Stimulated activated naive CD8-positive, alpha-beta T cell treated with anti-CD3 and anti-CD28 coated beads, Interleukin-15, Interleukin-2, amounts not matched to agents 100 U/mL and 50 U/mL, for 24 hours (primary cell): ENCODE measurements at places on chromosomes 13 and 19.
A peak's percentile ranks its signal among the peaks of the same experiment; 100 is the strongest.

GRCh38 chr13:99655351-99656091 is 154.2 kb downstream of the TM9SF2 start:
- peak; percentile 39 for DNase-seq

- no peak for DNase-seq
Observed at GRCh38 chr13:39804332-39805210, 149.1 kb downstream of the COG6 start.

- no peak for DNase-seq
Observed at GRCh38 chr13:111485491-111486250, 165.2 kb downstream of the TEX29 start.

DNA sequence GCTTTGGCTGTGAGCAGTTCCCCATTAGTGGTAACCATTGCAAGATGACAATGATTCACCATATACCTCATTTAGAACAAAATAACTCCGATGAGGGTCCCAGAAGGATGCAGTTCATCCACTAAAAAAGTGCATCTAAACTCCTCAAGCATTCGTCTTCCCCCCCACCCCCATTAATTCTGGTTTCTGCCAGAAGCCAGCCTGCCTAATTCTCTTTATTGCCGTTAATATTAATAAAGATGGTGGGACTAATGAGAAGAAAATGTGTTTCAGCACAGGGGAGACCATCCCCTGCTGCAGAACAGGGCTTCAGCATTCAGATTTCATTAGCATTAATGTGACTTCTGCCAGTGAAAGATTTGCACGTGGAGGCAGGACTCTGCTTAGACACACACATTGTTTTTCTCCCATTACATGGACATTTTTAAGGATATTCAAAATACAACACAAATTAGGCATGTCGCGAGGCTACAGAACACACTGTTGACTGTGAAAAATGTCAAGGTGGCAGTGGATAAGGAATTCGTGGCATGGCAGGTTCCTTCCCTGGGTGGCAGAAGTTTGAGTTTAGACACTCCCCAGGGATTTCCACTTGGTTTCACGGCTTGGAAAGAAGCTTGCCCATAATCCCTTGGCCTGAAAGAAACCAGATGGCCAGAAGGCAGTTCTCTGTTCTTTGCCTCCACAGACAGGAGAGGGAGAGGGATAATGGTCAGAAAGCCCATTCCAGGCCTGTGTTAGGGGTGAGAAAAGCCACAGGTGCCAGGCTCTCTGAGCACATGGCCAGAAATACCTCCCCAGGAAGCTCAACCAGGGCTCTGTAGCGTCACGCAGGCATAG is 236.5 kb downstream of the FOXO1 start:
- no peak for DNase-seq

DNA sequence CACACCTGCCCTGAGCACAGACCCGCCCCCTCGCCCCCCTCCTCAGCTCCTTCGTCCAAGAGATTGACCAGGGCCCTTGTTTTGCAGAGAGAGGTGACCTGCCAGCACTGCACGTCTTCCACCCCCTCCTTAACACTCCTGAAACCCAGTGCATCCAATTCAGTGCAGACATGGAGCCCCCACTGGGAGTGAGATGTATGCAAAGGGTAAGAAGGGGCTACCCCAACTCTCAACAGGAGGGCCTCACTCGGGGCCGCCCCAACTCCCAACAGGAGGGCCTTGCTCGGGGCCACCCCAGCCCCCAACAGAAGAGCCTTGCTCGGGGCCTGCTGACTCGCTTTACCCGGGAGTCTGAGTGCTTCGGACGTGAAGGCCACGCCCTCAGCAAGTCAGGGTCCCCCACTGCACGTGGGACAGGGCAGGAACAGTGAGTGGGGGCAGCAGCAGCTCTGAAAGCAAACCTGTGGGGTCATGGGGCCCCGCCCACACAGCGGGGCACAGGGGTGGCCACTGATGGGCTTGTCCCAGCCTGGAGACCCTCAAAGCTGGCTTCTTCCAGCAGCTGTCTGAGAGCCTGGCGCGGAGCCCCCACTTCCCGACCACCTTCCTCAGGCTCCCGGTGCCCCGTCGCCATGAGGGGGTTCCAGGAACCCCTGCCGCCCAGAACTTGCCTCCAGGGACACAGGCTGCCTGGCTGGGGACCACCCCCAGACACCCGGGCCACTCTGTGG is 5.6 kb downstream of the CACTIN start:
- DNase-seq: no peak

DNA sequence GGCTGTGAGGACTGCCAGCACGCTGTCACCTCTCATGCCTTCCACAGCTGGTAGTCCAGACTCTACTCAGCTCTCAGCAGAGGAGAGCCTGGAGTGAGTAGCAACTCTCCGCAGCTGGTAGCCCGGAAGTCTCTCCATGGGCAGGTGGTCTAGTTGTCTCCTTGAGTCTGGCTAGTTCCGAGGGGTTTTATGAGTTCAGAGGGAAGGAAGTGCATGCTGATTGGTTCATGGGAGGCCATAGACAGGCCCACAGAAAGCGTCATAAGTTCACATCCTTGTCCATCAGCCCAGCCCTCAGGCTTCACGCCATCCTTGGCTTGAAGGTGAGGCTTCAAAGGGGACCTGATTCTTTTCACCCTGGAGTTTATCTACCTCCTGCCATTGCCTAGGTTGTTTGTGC is 2662.4 kb upstream of the PCDH20 start:
- no peak for DNase-seq

GRCh38 chr19:33438987-33439781 is 65.7 kb downstream of the CEBPG start:
- no peak for DNase-seq

DNA sequence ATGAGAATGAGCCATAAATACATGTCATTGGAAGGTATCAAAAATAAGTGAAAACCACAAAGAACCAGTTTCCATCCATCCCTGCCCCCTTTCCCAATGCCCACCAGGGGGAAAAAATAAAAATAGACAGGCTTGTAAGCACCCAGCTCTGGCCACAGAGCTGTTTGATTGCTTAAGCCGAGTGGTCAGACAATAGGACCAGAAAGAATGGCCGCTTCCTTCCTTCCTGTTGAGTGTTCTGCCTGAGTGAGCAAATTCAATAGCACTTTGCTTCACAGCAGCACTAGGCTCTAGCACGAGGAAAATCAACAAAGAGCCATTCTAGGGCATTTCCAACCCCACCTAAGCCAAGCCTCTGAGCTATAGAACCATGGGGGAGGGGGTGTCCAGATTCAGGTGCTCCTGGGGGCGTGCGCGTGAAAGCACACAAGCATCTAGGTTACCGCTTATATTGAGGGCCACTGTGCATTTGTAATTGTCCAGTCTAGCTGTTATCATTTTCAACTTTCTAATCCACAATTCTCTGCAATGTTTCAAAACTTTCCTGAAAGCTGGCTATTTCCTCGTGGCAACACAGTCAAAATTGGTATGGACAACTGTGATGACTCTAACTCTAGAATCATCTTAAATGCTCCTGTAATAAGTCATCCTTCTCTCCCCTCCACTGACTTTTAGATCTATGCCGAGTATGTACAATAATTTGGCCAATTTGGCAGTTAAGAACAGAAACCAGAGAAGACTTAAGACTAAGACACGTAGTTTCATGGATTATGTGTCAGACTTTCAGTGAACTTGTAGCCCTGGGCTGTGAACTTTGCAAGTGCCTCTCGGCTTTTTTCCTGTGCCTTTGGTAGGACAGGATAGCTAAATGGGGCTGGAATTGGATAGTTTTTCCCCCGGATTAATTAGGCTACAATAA is 64.3 kb downstream of the SPRY2 start:
- DNase-seq: no peak

DNA sequence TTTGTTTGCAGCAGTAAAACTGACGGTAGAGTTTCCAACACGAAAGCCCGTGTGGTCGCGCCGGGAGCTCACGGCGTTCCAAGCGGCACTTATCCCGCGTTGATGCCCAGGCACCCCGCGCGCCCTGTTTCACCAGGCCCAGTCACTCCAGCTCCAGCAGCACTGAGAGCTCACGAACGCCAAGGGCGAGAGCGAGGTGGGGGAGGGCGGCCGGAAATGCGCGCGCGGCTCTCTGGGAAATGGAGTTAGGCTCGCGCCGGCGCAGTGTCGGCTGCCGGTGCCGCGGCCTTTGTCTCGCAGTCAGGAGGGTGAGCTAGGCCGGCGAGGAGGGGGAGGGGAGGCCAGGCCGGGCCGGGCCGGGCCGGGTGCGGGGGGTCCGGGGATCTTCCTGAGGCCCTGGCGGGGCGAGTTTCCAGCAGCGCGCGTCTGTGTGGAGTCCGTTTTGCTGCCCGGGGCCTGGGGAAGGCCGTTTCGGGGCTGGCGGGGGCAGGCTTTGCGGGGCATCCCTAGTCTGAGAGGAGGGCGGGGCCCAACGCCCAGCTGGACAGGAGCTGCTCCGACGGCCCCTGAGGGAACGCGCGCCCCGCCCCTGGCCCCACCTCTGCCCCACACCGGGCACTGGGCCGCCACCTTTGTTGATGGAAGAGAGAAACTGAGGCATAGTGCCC is at the start of gene ZNF135:
TSS of gene ZNF135 (plus strand) at position 280 of the 668 bp plus-strand sequence. CDS start 721 bp downstream, outside the sequence.
- peak; percentile 73 for DNase-seq

DNA sequence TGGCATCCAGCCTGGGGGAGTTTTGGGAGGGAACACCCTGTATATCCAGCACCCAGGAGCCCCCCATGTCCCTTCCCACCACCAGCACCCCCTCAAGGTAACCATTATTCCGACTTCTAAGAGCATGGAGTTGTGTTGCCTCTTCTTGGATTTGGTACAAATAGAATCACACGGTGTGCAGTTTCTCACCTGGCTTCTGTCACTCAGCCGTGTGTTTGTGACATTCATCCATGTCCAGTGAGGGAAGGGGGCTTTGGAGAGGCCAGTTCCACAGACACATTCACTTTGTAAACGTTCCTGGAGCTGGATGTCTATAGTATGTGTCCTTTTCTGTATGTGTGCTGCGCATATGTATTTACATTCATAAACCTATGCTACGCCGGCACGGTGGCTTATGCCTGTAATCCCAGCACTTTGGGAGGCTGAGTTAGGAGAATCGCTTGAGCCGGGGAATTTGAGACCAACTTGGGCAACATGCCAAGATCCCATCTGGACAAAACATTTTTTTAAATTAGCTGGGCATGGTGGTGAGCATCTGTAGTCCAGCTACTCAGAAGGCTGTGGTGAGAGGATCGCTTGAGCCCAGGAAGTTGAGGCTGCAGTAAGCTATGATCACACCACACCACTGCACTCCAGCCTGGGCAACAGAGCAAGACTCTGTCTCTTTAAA is 36.6 kb downstream of the MYH14 start:
- no peak for DNase-seq

GRCh38 chr19:48530066-48530720 is 18.6 kb upstream of the LMTK3 start:
- DNase-seq: no peak

GRCh38 chr13:70189981-70190380 is 81.7 kb upstream of the KLHL1 start:
- DNase-seq: no peak

DNA sequence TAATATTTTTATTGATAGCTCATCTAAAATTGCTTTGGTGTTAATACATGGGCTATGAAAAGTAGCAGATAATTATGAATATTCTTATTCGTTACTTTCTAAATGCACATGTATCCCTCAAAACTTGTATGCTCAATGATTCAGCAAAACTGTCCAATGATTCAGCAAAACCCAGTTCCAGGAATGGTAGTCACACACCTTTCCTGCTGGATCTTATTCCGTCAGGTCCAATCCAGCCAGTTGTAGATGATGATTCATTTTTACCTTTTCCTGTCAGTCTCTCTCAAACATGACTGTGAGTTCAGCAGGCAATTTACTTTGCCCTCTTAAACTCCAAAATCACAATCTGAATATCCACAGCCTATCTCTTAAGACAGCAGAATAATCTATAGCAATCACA is 1082.6 kb downstream of the EFNB2 start:
- no peak for DNase-seq

DNA sequence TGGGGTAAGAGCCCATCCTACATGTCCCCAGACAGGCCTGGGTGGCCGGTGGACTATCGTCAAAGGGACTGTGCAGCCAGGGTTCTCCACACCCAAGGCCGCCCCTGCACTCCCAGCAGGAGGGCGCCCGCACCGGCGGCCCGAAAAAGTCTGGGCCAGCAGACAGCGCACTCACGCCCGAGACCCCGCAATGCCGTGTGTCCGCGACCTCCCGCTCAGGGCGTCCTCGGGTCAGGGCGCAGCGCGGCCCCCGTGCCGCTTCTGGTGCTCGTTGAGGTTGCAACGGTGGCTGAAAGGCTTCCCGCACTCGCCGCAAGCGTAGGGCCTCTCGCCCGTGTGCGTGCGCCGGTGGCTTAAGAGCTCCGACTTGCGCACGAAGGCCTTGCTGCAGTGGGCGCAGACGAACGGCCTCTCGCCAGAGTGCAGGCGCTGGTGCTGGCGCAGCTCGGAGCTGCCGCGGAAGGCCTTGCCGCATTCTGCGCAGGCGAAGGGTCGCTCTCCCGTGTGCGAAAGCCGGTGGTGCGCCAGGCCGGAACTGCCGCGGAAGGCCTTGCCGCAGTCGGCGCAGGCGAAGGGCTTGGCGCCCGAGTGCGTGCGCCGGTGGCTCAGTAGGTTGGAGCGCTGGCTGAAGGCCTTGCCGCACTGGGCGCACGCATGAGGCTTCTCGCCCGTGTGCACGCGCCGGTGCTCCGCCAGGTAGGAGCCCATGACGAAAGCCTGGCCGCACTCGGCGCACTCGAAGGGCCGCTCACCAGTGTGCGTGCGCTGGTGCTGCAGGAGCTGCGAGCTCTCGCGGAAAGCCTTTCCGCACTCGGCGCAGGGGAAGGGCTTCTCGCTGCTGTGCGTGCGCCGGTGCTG is 2.8 kb upstream of the A1BG start:
- DNase-seq: peak; percentile 37

GRCh38 chr13:107459430-107459829 is 755.9 kb downstream of the LIG4 start:
- no peak for DNase-seq

GRCh38 chr13:62250501-62251201 is 835.0 kb upstream of the PCDH20 start:
- no peak for DNase-seq

DNA sequence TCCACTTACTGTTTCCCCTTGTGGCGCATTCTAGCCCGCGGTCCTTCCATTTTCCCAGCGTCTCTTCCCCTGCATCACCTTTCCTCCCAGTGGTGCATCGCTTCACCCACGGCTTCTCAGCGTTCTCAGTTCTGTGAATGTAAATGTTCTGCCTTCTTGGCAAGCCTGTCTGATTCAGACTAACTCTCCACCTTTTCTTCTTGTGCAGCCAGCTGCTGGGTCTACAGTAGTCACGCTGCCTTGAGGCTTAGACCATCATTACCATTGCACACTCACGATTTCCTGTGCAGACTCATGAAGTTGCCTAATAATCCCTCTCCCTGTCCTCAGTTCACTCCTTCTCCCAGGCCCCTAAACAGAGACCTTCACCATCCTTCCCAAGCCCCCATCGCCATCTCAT is 75.0 kb downstream of the DHRS12 start:
- no peak for DNase-seq

DNA sequence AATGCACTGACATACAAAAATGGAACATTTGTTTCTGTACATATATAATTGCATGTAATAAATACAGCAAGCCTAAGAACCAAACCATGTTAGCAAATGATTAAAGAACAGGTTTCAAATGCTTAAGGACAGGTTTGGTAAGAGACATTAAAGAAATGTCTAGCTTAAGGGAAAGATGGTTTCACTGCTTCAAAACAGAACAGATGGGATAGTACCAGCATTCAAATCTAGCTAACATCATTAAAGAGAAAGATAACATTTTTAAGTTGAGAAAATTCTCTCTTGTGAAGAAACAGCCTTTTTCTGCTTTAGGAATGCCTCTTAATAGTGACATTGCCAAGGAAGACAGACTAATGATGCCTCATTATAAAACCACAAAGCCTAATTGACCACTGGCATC is 52.5 kb upstream of the DOCK9 start:
- DNase-seq: no peak
